ENCODE measurements at places on chromosomes 12 and 14.

DNA sequence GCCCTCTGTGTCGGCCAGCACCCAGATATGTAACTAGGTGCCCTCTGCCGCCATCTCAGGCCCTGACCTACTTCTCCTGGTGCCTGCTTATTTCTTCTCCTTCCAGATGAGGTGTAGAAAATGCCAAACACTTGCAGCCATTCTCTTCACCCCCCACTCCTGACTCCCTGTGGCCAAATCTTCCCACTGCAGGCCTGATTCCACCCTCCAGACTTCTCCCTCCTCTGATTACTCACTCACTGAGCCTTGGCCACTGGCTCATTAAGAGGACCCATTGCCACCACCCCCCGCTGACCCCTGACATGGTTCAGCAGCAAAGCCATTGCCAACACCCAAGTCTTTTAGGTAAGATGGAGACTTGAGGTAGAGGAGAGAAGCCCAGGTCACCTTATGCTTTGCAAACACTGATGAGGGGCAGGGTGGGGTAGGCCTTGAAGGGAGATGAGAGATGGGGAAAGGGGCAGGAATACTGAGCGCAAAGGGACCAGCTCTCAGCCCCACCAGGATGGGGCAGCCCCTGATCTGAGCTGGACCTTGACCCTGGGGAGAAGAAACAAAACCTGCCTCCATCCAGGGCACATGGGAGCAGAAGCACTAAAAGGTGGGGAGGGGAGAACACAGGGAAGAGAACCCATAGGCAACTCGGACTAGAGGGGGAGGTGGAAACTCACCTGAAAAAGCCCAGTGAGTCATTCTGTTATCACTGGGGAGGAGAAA, 25.1 kb upstream of the ANO2 start:
- no peak for DNase-seq

GRCh38 chr12:2857021-2857431, at the start of gene TEX52:
TSS of gene TEX52 (minus strand) at chr12:2857039. CDS start at chr12:2857026, 13 bp downstream.
- no peak for DNase-seq

- peak; percentile 41 for DNase-seq
Measured at GRCh38 chr14:23094666-23095195, at the start of gene ACIN1. TSS of gene ACIN1 (minus strand) at chr14:23095136. CDS start at chr14:23095112, 24 bp downstream.

DNA sequence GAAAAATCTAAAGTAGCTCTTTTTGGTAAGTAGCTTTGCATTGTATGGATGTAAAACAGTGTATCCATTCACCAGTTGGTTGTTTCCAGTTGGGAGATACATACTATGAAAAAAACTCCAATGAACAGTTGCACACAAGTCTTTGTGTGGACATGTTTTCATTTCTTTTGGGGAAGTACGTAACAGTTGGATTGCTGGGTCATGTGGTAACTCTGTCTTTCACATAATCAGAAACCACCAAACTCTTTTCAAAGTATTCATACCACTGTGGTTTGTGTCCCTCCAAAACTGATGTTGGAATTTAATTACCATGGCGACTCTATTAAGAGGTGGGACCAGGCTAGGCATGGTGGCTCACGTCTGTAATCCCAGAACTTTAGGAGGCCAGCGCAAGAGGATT, 58.9 kb upstream of the RESF1 start:
- DNase-seq = no peak

DNA sequence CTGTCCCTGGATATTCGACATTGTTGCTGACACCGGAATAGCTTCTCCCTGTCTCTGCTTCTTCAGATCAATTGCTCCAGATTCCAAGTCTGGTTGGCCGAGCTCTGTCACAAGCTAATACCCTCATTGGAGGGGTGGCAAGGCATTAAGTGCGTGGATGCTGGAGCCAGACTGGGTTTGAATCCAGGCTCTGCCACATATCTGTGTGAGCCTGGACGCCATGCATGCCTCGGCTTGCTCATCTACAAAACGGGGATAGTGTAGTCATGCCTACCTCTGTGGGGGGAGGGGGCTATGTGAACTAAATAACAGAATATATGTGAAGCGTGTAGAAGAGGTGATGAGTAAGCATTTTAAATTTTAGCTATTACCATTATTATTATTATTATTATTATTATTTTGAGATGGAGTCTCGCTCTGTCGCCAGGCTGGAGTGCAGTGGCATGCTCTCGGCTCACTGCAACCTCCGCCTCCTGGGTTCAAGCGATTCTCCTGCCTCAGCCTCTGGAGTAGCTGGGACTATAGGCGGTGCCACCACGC, 97.3 kb downstream of the AACS start:
- no peak for DNase-seq

DNA sequence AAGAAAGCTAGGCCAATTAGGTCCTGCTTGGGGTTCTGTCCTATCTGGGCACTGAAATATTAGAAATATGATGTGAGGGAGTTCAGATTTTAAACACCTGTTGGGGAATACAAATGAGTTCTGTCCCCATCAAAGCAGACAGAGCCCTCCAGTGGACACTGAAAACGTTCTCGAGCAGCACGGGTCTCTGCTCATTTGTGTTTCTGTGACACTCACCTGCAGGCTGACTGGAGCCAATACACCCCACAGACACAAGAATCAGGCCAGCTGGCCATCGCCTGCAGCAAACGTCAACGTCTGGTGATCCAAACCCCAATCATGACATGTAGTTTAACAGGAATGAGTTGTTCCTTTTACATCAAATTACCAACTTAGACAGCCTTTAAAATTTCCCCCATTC, 493.4 kb upstream of the TMEM132C start:
- no peak for DNase-seq

All from stimulated activated CD8-positive, alpha-beta memory T cell treated with anti-CD3 and anti-CD28 coated beads, Interleukin-7, amount 100 ng/mL, for 1 hour (primary cell).